Suppressor macrophage treated with lipopolysaccharide for 4 hours (primary cell): ENCODE measurements at places on chromosomes 1 and 21.

GRCh38 chr1:184563308-184563707, 176.5 kb downstream of the C1orf21 start:
- DNase-seq, result peak; percentile 38

- DNase-seq, result no peak
These were observed 30.5 kb downstream of the RHBG start for GRCh38 chr1:156399355-156400125.

- DNase-seq, result peak; percentile 87
These were observed 99.4 kb downstream of the KCNJ15 start for GRCh38 chr21:38355992-38356781.

DNA sequence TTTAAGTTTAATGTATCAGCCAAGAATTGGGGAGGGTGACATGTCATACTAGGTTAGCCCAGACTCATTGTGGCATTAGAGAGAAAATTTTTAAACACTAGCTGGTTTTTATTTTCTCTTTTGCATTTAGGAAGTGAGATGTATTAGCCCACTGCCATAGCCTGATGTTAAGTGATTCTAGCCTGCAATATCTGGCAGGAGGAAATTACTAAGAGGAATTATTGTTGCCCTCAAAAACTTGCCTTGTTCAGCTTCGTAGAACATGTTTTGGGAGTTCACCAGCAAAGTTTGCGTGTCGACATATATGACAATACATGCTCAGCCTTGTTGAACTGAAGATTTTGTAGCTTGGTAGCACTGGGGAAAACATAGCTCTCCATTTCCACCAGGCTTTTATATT, 12.5 kb downstream of the ADAM30 start:
- peak; percentile 23 for DNase-seq

- DNase-seq, result peak; percentile 71
These were observed 37.0 kb downstream of the CAPN8 start for GRCh38 chr1:223628233-223629125.

DNA sequence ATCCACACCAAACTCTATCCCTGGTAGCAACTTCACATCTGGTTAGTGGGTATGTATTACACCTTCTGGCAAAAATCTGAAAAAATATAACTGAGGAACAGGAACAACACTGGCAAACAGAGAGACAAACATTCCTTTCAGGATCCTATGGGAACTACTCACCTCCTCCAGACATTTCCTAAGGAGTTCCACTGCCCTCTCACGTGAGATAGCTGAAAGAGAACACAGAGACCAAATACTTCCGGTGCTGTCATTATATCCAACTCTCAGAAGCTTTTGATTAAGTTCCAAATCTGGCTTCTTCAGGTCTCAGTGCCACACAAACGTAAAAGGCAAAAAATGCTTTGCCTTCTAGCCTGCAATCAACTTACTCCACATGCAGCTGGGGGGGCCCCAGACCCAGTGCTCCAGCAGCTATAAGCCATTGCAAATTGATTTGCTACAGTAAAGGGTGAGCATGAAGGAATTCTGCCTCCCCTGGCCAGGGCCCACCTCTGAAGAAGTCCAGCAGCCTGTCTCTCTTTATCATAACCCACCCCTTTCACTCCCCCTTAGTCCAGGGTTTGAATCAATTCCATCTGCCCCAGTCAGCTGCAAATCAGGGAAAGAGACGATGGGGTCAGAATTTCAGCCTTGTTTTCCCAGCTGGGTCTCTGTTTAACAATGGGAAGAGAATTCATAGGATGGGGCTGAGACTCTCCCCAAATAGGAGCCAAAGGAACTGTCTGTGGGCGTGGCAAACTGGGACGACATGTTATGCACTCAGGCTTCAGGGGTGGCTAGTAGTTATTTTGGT, 32.2 kb downstream of the TFAP2E start:
- no peak for DNase-seq

DNA sequence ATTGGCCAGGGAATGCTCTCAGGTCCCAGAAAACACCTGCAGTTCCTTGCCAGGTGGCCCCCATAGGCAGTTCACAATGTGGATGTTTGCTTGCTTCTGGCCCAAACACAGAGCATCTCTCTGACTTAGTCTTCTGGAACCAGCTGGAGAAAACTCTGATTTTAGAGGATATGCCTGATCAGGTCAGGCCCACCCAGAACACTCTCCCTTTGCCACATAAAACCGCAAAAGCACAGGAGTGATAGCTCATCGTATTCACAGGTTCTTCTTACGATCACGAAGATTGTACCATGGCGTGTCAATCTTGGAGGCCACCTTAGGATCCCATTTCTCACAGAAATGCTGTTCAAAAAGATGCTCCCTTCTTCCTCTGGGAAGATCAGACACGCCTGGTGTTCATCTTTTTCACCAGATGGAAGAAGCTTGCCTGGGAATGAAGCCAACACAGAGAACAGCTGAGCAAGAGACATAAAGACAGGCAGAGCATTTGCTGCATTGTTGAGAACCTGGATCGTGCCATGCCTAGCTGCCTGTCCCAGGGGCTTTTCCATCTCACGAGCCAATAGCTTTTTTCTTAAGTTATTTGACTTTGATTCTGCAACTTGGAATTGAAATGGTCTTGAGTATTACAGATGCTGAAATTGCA, 11.6 kb upstream of the CD247 start:
- no peak for DNase-seq

GRCh38 chr1:36322786-36323635, 434 bp downstream of the EVA1B start:
- DNase-seq, result peak; percentile 35

GRCh38 chr1:22709891-22710700, 543 bp upstream of the EPHB2 start:
- peak; percentile 81 for DNase-seq

DNA sequence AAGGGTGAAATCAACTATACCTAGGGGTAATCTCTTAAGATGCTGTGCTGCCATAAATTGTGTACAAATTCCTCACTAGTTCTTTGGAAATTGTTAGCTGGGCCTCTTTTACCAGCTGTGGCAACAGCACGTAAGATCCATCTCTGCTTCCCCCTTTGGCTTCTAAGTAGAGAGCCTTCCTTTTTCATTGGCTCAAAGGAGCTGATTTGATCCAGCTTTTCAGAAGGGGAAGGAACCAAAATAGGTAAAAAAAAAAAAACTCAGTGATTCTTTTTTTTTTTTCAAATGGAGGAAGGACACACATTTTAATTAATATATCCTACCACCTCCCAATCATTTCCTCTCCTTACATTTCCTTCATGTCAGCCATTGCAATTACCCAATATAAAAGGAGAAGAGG, 4.0 kb upstream of the RCAN1 start:
- peak; percentile 24 for DNase-seq

GRCh38 chr1:32179193-32179442, 357 bp upstream of the TXLNA start:
- DNase-seq, result no peak

GRCh38 chr1:163271535-163271934, 50.2 kb upstream of the NUF2 start:
- DNase-seq, result no peak

- DNase-seq, result no peak
These were observed 74.0 kb upstream of the EXO1 start for GRCh38 chr1:241773991-241774390.

GRCh38 chr1:185479796-185480195, 162.8 kb upstream of the IVNS1ABP start:
- no peak for DNase-seq

DNA sequence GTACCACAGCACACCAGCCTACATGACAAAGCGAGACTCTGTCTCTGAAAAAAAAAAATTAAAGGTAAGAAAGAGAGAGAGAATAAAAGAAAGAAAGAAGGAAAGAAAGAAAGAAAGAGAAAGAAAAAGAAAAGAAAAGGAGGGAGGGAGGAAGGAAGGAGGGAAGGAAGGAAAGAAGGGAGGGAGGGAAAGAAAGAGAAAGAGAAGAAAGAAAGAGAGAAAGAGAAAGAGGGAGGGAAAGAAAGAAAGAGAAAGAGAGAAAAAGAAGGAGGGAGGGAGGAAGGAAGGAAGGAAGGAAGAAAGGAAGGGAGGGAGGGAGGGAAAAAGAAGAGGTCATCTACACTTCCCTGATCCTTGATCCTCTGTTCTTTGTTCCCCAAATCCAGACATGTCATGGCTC, 104.8 kb upstream of the GJB5 start:
- DNase-seq, result no peak

GRCh38 chr1:39825432-39825941, 36.8 kb upstream of the BMP8B start:
- peak; percentile 57 for DNase-seq

GRCh38 chr1:244454412-244454811, 2.7 kb upstream of the ADSS2 start:
- DNase-seq, result no peak

- DNase-seq, result no peak
These were observed 114.3 kb downstream of the GDAP2 start for GRCh38 chr1:117814856-117815797.

DNA sequence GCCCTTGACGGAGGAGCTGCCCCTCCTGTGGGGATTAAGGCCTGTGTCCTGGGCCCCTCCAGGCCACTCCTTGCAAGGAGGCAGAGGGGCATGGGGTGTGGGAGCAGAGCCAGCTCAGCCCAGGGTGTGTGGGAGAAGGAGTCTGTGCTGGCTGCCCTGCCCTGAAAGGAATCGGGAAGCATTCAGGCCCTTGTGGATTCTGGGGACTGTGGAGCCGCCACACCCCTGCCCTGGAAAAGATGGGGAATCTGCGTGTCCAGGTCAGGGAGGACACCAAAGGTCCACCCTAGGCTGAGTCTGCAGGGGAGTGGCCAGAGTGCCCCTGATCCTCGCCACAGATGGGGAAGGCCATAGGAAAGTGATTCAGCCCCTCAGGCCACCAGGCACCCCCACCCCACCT, 16.5 kb upstream of the PRDM16 start:
- no peak for DNase-seq

DNA sequence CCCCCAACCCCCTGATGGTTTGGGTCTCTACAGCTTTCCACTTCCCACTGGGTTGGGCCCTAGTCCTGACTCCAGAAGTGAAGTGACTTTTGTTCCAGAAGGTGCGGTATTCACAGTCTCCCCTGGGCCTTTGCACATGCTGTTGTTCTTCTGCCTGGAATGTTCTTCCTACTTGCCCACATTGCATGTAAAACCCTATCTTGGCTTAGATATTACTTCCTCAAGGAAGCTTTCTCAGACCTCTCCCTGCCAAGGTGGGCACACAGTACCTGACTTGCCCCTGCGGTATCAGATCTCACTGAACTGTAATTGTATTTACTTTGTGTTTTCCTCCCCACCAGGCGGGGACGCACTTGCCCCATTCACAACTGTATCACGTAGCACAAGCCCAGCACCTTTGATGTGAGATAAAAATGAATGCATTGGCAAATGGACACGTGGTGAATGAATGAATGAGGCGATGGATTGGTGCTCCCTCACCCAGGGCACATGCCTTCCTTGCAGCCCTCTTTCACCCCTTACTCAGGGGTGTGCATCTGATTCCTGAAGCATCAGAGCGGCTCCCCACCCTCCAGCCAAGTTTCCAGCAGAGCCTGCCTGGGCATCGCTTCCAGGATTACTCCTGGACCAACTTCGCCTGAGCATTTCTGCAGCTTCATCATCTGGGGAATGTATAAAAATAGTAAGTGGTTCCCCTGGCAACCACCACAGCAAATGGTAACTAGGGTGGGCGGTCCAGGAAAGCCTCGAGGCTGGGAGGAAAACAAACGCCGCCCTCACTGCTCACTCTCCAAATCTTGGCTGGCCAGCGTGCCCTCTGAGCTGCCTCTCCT, 19.8 kb downstream of the NENF start:
- DNase-seq, result peak; percentile 24

DNA sequence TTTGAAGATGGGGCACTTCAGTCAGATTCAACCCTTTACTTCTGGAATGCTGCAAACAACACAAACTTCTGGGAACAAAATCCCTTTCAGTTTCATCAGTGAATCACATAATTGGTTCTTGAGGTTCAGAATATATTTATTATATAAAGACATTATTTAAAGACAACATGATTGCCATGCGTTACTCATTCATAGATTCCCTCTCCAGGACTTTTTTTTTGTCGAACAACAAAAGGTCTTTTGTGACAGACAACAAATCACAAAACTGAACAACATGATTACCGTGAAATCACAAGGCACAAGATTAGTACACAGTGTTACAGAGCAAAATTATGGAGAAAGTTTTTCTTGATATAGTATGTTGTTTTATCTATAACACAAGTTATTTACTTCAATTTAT, 1815.0 kb downstream of the NCAM2 start:
- DNase-seq, result no peak

GRCh38 chr1:236686815-236687160, 489 bp downstream of the ACTN2 start:
- DNase-seq, result no peak

DNA sequence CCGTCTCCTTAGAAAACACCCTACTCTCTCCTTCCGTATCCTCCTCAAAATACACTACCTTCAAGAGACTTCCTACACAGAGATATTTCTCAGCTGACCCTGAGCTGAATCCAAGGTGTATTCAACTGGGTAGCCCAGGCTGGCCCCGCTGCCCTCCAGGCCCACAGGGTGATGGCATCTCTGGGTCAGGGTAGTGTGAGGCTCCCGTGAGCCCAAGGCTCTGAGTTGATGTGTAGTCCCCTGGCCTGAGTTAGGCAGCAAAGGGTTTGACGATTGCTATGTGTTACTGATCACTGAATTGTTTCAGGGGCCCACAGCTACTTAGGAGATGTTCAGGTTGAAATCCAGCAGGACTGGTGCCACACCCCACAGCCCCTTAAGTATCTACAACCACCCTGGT, 6.7 kb downstream of the INAVA start:
- DNase-seq, result no peak

- DNase-seq, result no peak
These were observed 40.5 kb downstream of the TTC39A start for GRCh38 chr1:51289676-51290488.

- no peak for DNase-seq
These were observed 53.3 kb downstream of the PTGFR start for GRCh38 chr1:78543941-78544643.

GRCh38 chr1:193013005-193013404, 46.2 kb downstream of the UCHL5 start:
- DNase-seq, result peak; percentile 29

GRCh38 chr1:195939844-195940243, 668.4 kb downstream of the KCNT2 start:
- no peak for DNase-seq

GRCh38 chr1:43293896-43294760, 6.7 kb upstream of the TIE1 start:
- DNase-seq, result peak; percentile 25

GRCh38 chr1:224217655-224218623, 34.9 kb downstream of the DEGS1 start:
- no peak for DNase-seq

GRCh38 chr1:44168520-44169098, 27.2 kb upstream of the KLF18 start:
- DNase-seq, result no peak

DNA sequence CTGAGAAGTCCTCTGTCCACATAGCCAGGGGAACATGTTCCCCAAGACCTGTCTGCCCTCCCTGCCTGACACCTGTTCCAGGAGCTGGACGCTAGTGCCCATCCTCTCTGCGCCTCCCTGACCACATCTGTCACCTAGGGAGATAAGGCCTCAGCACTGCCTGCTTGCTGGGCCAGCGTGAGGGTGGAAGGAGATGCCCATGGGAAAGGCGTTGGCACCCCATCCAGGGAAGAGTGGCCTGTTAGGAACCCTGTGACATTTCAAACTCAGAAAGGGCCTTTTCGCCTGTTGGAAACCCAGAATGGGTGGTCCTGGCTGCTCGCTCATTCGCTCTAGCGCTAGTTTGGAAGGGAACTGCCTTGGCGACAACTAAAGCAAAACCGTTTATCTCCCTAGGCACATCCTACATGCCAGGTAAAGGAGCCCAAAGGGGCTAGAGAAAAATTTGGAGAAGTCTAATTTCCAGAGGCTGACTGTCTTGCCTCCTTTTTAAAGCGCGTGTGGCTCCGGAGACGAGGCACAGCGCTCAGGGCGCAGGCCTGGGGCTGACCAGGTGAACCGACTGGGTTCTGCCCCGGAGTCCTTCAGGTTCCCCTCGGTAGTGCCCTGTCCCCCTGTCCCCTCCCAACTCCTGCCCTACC, 410 bp downstream of the ACTA1 start:
- DNase-seq, result no peak
